ENCODE measurements at places on chromosomes 13 and 19.

GRCh38 chr19:12603714-12604113 lies 6.9 kb downstream of the ZNF490 start:
- DNase-seq: no peak

DNA sequence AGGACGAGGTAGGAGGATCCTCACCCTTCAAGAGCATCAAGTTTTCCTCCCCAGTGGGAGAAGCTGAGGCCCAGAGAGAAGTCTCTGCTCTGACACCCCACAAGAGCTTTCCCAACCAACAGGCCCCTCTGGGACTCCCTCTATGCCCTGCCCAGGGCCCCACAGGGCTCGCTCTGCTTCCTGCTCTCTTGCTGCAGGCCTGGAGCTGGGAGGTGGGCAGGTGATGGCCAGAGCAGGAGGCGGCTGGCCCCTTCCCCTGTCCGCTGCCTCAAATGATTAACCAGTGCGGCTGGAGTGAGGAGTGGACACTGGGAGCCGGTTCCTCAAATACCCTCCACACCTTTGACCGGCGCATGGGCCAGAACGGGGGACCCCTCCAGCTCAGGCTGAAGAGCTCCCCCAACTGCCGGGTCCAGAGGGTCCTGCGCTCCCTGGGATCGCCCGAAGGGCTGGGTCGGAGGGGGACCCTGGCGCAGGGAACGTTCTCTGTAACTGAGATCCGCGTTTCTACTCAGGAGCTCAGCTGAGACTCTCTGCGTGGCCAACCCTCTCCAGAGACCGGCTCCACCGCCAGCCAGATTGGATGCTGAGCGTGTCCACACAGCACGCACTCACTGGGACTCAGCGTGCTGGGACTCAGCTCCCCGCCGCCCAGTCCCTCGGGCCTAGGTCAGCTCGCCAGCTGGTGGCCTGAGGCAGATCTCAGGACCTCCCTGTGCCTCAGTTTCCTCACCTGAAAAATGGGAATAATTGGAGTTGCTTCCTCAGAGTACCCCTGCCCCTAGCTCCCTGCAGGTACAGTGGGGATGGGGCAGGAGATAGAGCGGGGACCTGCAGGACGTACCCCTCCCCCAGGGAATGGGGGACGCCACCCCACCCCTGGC lies 6.7 kb upstream of the ONECUT3 start:
- DNase-seq: no peak

DNA sequence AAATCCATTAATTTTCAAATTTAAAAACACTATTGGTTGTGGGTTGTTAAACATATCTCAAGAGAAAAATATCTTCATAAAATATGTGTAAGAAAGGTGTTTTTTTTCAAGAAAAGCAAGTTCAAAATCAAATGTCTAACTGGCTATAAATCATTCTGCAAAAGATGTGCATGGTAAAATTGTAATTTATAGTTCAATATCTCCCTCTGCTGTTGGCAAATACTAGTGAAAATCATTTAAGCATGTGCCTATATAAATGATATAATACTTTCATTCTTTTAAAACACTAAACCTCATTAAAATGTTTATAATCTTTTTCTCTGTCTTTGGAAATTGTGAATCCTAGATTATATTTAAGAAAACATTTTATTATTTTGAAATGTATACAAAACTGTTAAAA lies 17.2 kb upstream of the SLITRK6 start:
- DNase-seq: no peak

DNA sequence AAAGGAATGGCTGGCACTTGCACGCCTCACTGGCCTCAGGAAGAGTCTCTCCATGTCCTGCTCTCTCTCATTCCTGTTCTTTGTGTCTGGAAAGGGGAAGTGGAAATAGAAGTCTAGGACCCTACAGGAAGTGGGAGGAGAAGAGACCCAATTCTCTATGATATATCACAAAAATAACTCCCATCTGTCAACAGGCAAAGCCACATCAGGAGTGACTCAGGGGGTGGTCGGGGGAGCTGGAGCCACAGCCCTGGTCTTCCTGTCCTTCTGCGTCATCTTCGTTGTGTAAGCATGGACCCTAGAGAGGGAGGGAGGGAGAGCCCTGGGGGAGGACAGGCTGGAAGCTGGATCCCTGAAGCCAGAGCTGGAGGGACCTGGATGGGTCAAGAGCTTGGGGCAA lies 3.0 kb downstream of the SIGLEC9 start:
- DNase-seq: no peak

- DNase-seq: peak; percentile 36
These were observed 1.7 kb upstream of the DNAJB1 start for GRCh38 chr19:14519860-14520407.

DNA sequence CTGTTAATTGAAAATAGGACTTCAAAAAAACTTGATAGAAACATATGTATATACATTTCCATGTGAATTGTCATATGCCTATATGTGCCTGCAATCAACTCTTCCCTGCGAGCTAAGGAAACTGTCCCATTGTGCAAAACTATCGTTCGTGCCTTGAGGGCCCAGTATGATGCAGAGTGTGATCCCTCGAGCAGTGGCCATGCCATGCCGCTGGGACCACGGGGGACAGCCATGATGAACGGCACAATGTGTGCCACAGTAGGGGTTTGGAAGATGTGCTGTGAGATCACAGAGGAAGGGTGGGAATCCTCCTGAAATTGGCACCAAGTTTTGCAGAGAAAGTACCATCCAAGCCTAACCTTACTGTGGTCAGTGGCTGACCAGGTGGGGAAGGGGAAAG lies 118.1 kb upstream of the SOX1 start:
- DNase-seq: no peak

DNA sequence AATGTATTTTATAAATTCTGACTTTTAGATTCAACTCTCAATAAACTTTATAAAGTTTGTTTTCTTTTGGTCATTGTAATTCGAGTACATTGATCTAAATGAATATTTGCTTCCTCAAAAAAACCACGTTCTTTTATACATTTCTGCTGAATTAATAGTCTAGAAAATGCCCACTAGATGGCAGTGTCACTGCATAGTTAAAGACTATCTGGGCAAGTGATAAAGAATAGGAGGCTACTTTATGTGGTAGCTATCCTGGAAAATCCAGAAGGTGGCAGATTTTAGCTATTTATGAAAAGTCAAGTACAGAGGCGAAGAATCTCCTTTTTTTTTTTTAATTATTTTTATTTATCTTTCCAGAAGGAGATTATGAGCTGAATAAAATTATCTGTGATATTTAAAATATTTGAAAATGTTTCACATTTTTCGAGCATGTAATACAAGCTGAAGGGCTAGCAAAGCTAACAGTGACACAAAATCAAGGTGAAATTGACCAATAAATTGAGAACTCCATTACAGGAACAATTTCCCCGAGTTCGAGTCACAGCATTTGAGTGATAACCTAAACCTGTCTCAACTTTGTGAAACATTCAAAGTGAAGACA lies 221.8 kb downstream of the OLFM4 start:
- DNase-seq: no peak
